ENCODE measurements at places on chromosomes 2 and 18. TPM values are rescaled to one million over a fixed set of nuclear protein-coding genes. Genes with fewer than 3 reads are reported as not detected.

DNA sequence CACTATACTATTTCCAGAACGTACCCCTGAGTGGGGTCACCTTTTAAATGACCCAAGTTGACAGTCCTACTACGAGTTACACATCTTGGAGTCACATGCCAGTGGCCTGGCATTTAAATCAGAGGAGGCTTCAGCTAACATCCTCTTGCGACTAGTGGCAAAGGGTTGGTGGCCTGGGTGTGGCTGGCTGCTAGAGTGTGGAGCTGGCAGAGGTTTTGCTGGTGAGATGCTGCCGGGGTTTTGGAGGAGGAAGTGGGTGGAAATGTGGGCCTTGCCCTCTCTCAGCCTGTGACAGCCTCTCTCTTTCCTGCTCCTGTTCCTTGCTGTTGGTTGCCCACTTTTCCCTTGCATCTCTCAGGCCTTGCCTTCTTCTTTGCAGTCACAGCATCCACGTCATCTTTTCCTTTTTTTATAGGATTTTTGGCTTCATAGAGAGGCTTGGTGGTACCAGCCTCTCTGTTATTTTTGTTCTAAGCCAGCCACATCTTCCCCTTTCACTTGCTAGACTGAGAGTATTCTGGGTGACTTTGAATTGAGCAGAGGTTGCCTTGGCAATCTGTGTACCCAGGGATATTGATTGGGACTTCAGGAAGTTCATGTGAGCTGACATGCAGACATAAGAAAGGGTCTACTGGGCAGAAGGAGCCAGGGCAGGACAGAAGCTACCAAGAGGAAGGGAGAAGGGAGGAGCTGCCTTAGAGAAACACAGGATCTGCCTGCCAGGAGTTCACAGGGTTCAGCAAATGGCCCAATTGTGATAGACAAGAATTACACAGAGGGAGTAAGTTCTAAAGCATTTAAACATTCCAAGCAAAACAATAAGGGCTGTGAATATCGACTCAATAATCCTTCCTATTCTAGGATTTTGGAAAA, 55.4 kb downstream of the CDC42EP3 start:
- H3K4me1 ChIP-seq = no peaks in the 10 kb centered on the region
- no peaks in the 10 kb centered on the region for H3K36me3 ChIP-seq
- DNase-seq = no peak
- H3K4me3 ChIP-seq = no peak overlapping the region

- DNase-seq = no peak
- H3K36me3 ChIP-seq = no peaks in the 10 kb centered on the region
Observed at GRCh38 chr18:43572163-43572562, 294.9 kb upstream of the SYT4 start.

DNA sequence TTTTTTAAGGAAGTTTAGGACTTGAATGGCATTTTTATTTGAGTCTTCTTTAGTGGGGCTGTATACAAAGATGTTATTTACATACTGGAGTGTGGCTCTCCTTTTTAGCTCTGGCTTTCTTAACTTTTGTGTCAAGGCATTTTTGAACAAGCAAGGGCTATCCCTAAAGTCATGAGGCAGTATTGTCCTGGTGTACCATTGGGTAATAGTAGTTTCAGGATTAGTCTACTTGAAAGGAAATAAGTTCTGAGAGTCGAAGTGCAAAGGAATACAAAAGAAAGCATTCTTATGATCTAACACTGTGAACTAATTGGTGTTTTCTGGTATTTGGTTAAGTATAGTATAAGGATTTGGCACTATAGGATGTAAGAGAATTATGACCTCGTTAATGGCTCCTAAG, 1.9 kb upstream of the CYP27A1 start:
- no peaks in the 10 kb centered on the region for H3K36me3 ChIP-seq
- H3K4me3 ChIP-seq = no peak overlapping the region
- H3K27ac ChIP-seq = no peak overlapping the region
- H3K4me1 ChIP-seq = peaks cover 9% of the 10 kb centered on the region

DNA sequence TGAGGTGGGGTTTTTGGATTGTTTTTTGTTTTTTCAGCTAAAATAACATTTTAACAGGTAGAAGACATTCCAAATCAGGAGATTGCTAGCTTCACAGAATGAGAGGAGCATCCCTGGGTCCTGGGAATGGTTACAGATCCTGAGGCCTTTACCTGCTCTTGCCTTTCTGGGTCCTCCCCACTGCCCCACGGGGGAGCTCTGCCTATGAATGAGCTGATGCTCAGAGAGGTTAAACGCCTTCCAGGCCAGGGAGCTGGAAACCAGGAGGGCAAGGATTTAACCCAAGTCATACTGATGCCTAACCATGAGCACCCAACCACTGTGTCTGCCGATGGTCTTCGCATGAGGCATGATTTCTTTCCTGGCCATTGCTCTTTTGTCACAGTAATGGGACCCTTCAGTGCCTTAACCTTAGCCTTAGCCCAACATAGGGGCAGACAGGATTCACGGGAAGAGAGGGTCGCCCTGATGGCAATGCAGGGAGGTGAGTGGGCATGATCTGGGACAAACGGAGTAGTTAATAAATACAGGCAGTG, 16.1 kb downstream of the MOCOS start:
- H3K27ac ChIP-seq = no peak overlapping the region
- DNase-seq = no peak
- no peak overlapping the region for H3K4me3 ChIP-seq
- H3K27me3 ChIP-seq = no peaks in the 10 kb centered on the region
- H3K4me1 ChIP-seq = no peaks in the 10 kb centered on the region
- no peaks in the 10 kb centered on the region for H3K36me3 ChIP-seq

GRCh38 chr18:44924785-44925499, 244.3 kb downstream of the SETBP1 start:
- no peak overlapping the region for H3K27ac ChIP-seq
- no peak for DNase-seq
- no peak overlapping the region for H3K4me3 ChIP-seq
- H3K4me1 ChIP-seq = no peaks in the 10 kb centered on the region

- no peaks in the 10 kb centered on the region for H3K4me1 ChIP-seq
- no peaks in the 10 kb centered on the region for H3K36me3 ChIP-seq
Observed at GRCh38 chr2:180676520-180677025, 303.8 kb upstream of the UBE2E3 start.

- no peak overlapping the region for H3K27ac ChIP-seq
- H3K36me3 ChIP-seq = no peaks in the 10 kb centered on the region
- no peaks in the 10 kb centered on the region for H3K27me3 ChIP-seq
- H3K4me1 ChIP-seq = no peaks in the 10 kb centered on the region
- H3K4me3 ChIP-seq = no peak overlapping the region
- DNase-seq = no peak
Observed at GRCh38 chr2:58971511-58972360, 730.6 kb upstream of the FANCL start.

The CRYBA2 gene
- total RNA-seq = not detected

The MDH1B gene
- 3.7 TPM for total RNA-seq

The TRIM54 gene
- 1.5 TPM for total RNA-seq

The RPRM gene
- 12.9 TPM for total RNA-seq

The MDH1 gene
- total RNA-seq = 477 TPM

Data from adrenal gland (tissue), 19 donors.